Skin of body (tissue), 3 donors: ENCODE measurements at places on chromosomes 6 and 20. TPM values are rescaled to one million over a fixed set of nuclear protein-coding genes. Genes with fewer than 3 reads are reported as not detected.

GRCh38 chr6:130162421-130162820, 60.3 kb downstream of the SAMD3 start:
- DNase-seq: no peak

Gene WFDC12
- 1.1 TPM for total RNA-seq

Gene SMLR1
- total RNA-seq: not detected

- no peak for DNase-seq
Measured at GRCh38 chr6:165223736-165224135, 85.7 kb downstream of the C6orf118 start.

DNA sequence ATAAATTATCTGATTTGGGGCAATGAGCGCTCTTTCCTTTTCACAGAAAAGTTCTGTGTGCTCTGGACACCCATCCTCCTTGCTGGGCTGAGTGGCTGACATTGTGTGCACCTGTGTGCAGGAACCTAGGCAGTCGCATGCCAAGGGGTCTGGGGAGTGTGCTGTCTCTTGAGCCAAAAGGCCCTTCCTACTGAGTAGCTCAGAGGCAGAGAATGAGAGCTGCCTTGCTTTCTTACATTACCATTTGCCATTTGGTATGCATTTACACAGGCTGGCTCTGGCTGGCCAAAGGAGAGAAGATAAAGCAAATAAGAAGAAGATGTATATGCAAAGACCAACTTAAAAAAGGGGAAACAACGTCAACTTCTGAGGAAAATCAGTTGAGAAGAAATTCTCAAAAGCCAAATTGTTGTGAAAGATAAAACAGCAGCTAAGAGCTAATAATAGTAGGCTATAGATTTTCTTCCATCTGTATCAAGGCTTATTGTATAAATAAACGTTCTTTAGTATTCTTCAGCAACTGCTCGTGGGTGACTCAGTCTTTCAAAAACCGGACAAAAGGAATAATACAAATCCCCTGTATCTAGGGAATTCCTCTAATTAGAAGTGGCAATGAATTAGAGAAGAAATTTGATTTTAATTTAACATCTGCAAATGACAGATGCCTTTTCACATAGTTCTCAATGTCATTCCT, 121.9 kb downstream of the INSM1 start:
- DNase-seq: no peak

GRCh38 chr6:111441678-111442243, 41.3 kb downstream of the REV3L start:
- no peak for DNase-seq

DNA sequence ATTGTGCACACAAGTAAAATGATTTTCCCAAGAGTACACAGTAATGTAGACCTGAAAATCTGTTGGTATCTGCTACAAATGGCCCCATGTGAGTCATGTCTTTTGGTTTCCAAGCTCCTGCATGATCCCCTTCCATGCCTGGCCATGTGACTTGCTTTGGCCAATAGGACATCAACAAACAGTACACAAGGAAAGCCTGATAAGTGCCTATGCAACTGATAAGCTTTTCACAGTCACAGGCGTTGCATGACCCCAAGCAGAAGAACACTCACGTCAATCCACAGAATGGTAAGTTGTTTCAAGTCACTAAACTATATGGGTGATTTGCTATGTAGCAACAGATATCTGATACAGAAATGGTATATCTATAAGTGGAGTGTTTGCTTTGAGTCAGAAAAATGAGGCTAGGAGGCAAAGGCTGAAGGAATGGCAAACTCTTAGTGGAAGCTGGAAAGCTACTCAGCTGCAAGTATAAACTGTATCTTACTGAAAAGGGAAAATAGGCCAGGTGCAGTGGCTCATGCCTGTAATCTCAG, 160.1 kb upstream of the BEND3 start:
- DNase-seq: no peak

Gene ECT2L
- total RNA-seq: 0.10 TPM

DNA sequence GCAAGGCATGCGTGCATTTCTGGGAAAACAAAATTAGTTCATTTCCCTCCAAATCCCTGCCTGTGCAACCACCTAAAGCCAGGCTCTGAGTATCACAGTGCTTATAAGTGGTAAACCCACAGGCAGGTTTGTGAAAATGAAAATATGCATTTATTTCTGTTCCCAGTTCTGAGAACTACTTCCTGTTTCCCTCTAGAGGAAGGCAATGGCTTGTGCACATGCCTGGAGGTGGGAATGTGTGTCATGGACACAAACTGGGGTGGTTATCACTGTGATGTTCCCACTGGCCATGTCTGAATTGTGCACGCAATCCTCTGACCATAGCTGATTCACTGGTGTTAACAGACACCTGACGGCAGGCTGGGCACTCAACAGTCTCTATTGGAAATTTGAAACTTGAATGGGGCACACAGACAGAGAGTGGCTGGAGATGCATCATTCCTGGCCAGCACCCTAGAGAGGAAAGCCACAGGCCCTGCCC, 26.3 kb downstream of the FAM110A start:
- no peak for DNase-seq

Gene CST5
- not detected for total RNA-seq

DNA sequence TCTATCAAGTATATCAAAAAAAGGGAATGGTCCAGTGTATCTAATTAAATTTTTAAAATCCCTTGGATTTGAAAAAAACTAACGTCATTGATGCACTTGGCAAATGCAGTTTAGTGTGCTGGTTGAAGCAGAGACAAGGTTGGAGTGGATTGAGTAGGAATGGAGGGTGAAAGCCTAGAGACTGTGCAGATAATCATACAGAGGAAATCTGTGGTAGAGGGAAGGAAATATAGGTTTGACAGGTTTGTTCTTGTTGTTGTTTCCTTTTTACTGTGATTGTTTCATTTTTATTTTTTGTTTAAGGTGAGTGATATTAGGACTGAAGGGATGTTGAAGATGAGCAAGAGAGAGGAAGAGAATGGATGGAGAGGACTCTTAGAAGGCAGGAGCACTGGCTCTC, 29.0 kb upstream of the L3MBTL3 start:
- DNase-seq: no peak

Gene DAAM2
- 32.2 TPM for total RNA-seq

- no peak for DNase-seq
Measured at GRCh38 chr20:38806855-38807655, 1.6 kb downstream of the PPP1R16B start.

GRCh38 chr20:5539691-5540090, 210.5 kb upstream of the SHLD1 start:
- no peak for DNase-seq

- no peak for DNase-seq
Measured at GRCh38 chr6:150349546-150349945, 19.3 kb upstream of the IYD start.

DNA sequence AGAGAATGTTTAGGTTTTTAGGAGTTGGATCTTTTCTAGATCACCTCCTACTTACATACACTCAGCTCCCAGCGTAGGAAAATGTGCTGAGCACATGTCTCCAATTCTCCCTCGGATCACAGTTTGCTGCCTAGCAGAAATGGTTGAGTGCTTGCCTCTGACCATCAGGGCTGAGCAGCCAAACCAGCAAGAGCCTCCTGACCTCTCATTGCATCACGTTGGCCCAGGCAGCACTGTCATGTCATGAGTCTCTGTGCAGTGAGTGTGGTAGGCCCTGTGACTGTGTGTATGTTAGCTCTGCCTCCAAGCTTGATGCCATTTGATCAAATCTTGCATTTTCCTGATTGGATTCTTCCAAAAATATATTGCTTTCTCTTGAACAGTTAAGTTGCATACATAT, 112.0 kb downstream of the LRRC1 start:
- peak; percentile 8 for DNase-seq

DNA sequence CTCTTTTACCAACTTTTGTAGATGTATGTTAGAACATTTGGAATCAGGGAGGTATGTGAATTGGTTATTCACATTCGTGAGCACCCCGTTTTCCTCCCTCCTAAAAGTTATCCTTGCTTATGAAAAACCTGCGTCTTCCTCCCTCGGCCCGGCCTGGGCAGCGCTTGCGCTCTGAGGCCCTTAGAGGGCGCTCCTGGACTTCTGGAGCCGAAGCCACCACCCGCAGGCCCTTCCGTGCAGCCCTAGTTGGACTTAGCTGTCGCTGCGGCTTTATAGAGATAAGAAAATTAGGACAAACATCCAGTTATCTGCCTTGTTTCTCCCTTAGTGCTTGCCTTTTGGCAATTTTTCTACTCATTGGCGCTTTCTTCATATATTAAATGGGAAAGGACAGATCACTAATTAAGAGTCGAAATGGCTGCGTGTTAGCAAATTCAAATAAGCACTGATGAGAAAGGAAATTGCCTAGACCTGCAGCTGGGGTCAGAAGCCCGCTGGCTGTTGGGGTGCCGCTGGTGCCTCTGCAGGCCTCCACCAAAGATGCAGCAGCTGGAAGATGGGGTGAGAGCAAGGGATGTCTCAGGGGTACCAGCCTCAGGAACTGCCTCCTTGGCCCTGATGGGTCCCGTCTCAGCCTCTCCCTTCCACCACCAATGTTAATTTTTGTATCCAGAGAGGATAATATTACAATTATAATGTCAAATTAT, 5.2 kb downstream of the FNDC1 start:
- peak; percentile 63 for DNase-seq

- peak; percentile 83 for DNase-seq
Measured at GRCh38 chr6:57267586-57268293, 45.6 kb upstream of the RAB23 start.

- no peak for DNase-seq
Measured at GRCh38 chr6:30767158-30767943, 23.0 kb upstream of the IER3 start.

- DNase-seq: no peak
Measured at GRCh38 chr6:158642097-158642601, 2.4 kb downstream of the DYNLT1 start.
